ENCODE measurements at places on chromosomes 7 and 10. TPM values are rescaled to one million over a fixed set of nuclear protein-coding genes. Genes with fewer than 3 reads are reported as not detected.

- DNase-seq, result no peak
Measured at GRCh38 chr7:106339513-106340246, 54.9 kb upstream of the NAMPT start.

GRCh38 chr10:22615819-22616499 lies 98.4 kb downstream of the PIP4K2A start:
- DNase-seq, result no peak

- no peak for DNase-seq
Measured at GRCh38 chr10:95242581-95243317, 48.1 kb downstream of the PDLIM1 start.

DNA sequence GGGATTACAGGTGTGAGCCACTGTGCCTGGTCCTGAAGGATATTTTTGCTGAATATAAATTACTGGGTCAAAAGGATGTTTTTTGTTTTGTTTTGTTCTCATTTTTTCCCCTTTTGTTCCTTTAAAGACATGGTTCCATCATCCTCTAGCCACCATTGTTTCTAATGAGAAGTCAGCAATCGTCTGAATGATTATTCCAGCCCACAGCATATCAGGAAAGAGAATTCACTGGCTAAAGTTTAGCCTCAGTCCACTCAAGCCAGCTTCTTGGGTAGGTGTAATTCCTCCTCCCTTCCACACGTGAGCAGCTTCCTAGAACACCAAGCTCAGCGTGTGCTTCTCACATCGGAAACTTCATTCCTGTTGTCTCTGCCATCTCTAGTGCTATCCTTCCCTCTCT lies 112.8 kb upstream of the INSIG1 start:
- DNase-seq, result no peak

DNA sequence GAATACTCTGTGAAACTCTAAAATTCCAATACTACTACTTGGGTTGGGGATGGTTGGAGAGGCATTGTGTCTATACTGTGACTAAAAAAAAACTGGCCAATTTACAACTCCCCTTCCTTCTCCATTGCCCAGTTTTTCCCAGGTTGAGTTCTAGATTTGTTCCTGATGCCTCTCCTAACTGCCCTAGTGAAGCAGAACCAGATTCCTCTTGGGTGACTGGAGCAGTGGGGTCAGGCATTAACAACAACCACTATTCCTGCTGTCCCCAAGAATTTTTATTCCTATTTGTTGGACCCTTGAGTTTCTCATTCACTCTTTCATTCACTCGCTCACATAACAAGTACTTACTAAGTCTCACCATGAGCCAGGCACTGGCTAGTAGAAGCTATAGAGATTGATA lies 5.8 kb downstream of the GOT1 start:
- no peak for DNase-seq

DNA sequence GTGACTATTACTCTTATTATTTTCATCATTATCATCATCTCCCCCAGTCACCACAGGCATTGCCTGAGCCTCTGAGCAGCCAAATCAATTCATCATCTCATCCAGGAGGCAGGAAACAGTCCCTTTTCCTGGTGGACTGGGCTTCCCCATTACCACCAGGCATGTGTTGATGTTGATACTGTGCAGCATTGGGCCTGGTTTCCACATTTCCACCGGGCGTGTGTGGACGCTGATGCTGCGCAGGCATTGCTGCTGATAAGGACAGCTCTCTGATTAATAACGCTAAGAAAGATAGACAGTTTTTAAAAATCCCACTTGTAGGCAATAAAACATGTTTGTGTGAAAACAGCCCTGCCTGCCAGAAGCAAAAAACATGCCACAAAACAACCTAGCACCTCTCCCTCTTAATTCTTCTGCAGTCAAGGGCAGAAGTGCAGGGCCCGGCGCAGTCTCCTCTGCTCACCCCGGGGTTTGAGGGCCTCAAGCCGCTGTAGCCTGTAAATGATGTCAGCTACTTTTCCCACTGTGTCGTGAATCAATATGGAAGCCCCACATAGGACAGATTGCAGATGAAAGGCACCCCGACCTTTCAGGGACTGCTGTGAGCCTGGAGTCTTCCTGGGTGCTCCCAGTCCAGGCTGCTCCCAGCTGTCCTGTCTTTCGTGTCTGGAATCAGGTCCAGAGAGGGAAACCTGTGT lies 216.0 kb downstream of the WDR37 start:
- no peak for DNase-seq

DNA sequence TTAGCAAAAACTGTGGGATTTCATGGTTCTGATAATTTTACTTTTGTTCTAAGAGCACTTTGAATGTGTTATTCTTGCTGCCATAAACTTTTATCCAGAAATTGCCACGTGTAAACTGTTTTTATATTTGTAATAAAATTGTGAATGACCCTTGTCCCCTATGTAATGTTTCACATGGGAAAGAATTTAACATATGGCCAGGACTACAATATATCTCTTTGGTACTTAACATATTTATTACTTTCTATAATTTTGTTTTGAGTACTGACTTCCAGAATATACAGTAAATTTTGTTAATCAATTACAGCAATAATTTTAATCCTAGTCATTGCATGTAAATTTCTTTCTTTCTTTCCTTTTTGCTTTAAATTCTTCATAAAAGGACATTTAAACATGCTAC lies 735.0 kb upstream of the PHF14 start:
- DNase-seq, result no peak

PLEKHS1 gene
- 0.05 TPM for polyA plus RNA-seq

DNA sequence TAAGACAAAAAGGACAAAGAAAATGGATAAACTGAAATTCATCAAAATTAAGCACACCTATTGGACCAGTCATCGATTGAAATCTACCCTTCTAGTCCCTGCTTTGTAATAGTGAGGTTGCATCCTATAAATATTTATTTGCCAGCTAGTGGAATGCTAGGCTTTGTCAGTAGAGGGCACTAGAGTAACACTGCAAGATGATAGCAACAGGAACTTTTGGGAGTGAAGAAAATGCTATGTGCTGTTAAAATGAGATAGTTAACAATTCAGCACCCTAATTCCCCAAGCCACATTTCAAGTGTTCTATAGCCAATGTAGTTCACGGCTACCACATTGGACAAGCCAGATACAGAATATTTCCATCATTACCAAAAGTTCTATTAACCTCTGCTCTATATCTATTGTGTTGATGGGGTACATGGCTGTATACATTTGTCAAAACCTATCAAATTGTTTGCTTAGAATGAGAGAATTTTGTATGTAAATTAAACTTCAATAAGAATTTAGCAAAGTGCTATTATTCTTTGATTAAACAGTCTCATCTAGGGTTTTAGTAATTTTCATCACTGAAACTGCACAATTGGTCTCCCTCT lies 69.8 kb downstream of the LSMEM1 start:
- DNase-seq, result peak; percentile 34

GLRX3 gene
- 56.6 TPM for polyA plus RNA-seq

GRCh38 chr10:31507427-31507826 lies 188.4 kb downstream of the ZEB1 start:
- no peak for DNase-seq

- DNase-seq, result no peak
Measured at GRCh38 chr10:35268323-35268722, 68.0 kb upstream of the CCNY start.

GRCh38 chr7:117271566-117271965 lies 51.3 kb downstream of the WNT2 start:
- DNase-seq, result no peak

DNA sequence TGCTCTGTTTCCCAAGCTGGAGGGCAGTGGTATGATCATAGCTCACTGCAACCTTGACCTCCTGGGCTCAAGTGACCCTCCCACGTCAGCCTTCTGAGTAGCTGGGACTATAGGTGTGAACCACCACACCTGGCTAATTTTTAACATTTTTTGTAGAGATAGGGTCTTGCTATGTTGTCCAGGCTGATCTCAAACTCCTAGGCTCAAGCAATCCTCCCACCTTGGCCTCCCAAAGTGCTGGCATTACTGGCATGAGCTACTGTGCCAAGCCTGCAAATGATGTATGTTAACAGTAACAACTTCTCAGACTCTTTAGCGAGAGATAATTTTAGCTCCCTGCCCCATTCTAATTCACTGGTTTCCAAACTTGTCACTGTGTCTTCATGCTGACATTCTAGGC lies 27.7 kb upstream of the SEPHS1 start:
- no peak for DNase-seq

SCART1 gene
- 1.5 TPM for polyA plus RNA-seq

OR2A25 gene
- polyA plus RNA-seq, result not detected

- DNase-seq, result no peak
Measured at GRCh38 chr10:13767676-13768178, 181.0 kb downstream of the PRPF18 start.

GRCh38 chr10:112244197-112244596 lies 39.0 kb upstream of the TECTB start:
- DNase-seq, result no peak

SPDYE5 gene
- 2.8 TPM for polyA plus RNA-seq

IFIT1 gene
- polyA plus RNA-seq, result 40.3 TPM

DNA sequence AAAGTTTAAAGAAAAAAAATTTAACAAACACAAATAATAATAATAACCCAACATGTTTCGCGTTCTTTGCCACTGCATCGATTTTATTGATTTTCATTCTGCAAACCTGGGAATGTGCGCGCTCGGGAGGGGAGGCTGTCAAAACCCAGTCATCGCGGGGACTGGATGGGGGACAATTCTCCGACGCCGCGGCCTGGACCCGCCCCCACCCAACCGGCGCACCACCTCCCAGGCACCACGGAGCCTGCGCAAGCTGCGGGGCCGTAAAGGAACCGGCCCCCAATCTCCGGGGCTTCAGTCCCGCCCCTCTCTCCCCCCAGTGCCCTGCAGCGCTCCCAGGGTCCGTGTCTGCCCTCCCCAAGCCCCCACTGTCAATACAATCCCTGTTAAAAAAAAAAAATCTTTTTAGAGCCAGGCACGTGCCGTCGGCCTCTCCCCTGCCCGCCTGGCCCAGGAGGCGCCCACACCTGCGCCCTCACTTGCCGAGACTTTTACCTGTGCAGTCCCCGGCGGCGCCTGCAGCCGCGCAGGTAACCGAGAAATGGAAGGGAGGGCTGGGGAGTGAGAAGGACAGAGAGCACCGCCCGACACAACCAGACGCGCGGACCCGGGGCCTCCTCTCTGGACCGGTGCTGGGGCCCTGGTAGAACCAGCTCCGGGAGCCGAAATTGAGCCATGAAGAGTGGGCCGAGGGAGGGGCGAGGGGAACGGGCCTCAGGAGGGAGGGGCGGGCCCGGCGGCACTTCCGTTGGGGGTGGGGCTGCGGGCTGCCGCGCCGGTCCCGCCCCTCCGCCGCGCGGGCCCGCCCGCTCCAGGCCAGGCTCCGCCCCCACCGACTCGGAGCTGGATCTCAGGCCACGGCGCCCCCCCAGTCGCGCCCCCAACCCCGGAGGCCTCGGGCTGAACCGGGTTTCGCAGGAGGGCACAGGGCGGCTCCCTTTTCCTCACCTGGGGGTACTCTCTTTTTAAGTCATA lies 7.6 kb upstream of the ZNF503 start:
- no peak for DNase-seq

DNA sequence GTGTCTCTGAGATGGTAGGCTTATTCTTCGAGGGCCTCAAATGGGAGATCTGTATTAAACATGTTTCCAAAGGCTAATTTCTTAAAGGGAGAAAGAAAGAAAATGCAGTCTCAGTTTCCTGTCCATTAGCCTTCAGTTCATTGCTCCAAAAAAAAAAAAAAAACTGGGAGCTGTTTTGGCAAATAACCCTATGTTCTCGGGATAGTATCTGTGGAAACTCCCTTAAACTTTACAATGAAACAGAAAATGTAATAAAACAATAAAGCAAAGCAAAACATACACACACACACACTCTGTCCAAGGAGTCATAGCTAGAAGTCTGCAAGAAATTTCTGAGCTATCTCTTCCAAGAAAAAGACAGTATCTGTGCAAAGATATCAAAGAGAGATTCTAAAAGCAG lies 172.5 kb upstream of the CELF2 start:
- no peak for DNase-seq

CHN2 gene
- polyA plus RNA-seq, result 16.0 TPM

LIPK gene
- not detected for polyA plus RNA-seq

DNA sequence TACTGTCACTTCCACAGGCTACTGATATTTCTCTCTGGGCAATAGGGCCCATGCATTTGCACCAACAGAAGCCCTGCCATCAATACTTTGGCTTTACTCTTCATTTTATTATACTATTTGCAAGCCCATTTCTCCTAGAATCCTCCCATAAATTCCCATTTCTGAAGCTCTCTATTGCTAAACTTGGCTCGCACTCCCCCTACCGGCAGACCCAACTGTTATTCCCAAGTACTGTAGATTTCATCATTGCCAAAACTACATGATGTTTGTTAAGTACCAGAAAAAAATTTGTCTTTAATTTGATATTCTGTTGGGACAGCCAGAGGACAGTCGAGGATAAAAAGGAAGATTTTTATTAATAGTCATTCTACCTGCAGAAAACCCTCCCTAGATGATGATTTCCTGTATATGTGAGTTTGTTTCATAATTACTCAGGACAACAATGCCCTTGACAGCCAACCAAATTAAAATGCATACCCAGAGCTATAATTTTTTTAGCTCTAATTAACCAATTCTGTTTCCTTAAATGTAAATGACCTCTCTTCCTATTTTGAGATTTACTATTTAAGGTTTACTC lies 298.6 kb downstream of the REEP3 start:
- peak; percentile 34 for DNase-seq

DNA sequence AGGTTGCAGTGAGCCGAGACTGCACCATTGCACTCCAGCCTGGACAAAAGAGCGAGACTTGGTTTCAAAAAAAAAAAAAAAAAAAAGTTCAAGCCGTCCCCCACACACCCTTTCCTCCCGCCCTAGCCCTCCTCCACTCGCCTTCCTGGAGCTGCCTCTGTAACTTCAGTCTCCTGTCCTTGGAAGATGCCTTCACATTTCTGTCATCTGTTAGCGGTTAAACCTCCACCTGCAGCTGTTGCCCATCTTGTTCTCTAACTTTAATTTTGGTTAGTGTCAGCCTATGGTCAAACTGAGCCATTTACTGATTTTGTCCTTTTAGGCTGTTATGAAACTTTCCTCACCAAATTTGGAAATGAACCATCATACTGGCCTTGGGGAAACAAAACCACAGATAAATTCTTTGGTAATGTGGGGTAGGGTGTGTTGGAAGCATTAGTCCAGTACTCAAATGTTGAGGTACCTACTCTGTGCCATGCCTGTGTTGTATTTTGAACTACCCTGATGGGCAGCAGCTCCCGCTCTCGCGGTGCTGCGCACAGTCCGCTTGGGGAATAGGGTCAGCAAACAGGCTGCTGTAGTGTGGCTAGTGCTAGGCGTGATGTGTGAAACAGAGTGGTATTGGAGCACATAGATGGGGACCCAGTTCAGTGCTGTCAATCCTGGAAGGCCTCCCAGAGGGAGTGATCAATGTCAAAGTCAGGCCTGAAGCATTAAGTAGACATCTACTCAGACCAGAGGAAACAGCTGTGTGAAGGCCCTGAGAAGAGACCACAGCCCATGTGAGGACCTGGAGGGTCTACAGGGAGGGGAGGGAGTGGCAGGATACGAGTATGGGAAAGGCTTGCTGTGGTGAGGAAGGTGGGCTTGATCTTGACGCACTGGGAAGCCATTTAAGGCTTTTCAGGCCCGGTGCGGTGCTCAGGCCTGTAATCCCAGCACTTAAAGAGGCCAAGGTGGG lies 26.9 kb downstream of the SFXN4 start:
- no peak for DNase-seq
